Stromal cell of bone marrow (primary cell): ENCODE measurements at places on chromosomes 2 and 18.

GRCh38 chr18:57559314-57559713, 27.2 kb downstream of the FECH start:
- peak; percentile 14 for DNase-seq

DNA sequence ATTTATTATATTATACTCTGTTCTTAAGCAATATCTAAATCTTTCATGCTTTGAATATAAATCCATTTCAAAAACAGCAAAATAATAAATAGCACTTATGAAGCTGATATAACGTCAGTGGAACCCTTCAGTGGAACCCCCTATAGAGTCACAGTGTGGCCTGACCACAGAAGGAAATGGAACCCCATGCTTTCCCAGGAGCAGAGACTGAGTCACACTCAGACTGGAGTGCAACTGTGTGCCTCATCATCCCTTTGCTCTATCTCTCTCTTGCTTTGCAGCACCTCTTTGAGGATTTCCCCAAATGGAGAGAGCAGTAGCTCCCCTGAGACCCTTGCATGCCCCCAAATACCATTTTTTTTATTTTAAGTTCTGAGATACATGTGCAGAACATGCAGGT, 13.1 kb downstream of the NXPH2 start:
- DNase-seq: no peak

DNA sequence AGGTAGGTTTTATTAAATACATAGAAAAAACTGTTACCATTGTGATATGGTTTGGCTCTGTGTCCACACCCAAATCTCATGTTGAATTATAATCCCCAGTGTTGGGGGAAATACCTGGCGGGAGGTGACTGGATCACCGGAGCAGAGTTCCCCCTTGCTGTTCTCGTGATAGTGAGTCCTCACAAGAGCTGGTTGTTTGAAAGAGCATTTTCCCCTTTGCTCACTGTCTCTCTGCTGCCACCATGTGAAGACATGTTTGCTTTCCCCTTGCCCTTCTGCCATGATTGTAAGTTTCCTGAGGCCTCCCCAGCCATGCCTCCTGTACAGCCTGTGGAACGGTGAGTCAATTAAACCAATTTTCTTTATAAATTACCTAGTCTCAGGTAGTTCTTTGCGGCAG, 352.7 kb upstream of the SLC39A10 start:
- DNase-seq: no peak

DNA sequence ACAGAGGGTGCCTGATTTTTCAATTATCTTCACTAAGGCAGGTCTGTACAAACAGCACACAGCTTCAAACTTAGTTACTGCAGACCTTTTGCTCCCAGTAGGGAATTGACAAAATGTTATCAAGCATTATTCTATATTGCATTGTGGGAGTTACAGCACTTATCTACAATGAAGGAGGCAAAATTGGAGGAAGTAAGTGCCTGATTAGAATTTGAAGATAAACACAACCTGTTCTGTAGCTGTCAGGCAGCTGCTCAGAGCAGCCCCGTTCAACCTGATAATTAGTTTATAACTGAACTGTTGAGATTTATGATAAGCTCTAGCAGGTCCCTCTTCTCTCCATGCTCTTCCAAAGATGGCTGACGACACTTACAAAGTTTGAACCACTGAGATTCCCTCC, 364.4 kb upstream of the CYRIA start:
- DNase-seq: no peak

DNA sequence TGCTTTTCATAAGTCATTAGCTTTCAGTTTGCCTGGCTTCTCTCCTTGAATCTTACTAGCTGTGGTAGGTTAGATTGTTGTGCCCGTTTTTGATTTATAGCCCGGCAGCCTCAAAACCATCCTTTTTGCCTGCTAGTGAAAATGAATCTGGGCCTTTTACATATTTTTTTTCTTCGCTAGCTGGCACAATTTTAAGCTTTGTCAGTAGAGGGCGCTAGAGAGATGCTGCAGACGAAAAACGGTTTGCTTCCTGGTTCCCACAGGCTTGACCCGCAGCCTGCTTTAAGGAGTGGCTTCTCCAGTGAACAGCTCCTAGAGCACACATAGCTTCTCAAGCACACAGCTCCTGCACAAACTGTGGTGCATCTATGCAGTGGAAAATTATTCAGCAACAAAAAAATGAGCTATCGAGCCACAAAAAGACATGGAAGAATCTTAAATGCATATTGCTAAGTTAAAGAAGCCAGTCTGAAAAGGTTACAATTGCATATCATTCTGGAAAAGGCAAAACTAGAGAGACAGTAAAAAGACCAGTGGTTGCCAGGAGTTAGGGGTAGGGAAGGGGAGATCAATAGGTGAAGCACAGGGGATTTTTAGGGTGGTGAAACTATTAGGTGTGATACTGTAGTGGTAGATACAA, 47.9 kb downstream of the E2F6 start:
- no peak for DNase-seq

DNA sequence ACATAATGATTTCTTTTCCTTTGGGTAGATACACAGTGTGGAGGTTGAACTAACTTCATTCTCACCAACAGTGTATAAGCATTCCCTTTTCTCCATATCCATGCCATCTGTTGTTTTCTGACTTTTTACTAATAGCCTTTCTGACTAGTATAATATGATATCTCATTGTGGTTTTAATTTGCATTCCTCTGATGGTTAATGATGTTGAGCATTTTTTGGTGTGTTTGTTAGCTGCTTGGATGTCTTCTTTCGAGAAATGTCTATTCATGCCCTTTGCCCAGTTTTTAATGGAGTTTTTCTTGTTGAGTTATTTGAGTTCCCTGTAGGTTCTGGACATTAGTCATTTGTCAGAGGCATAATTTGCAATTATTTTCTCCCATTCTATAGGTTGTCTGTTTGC, 59.8 kb downstream of the MARCHF4 start:
- no peak for DNase-seq

GRCh38 chr2:208074610-208075356, 49.5 kb upstream of the PLEKHM3 start:
- DNase-seq: no peak

GRCh38 chr2:10876394-10876793, 35.3 kb upstream of the KCNF1 start:
- no peak for DNase-seq

GRCh38 chr2:147232225-147232669, 612.6 kb upstream of the ACVR2A start:
- DNase-seq: no peak

DNA sequence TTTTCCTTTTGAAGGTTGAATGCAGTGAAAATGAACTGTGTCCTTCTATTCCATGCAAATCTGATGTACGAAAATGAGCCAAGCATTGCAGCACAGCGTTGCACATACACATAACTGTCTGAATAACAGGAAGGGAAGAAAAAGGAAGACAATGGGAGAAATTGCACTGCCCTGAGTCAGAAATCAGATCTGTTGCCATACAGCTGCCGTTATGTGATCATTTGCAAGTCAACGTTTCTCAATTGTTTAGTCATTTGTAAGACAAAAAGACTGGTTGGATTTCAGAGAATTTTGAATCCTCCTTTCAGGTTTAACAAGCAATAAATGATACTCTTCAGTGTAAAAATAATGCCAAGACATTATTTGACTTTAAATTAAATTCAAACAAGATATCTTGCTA, 284.1 kb downstream of the DSEL start:
- DNase-seq: peak; percentile 44

DNA sequence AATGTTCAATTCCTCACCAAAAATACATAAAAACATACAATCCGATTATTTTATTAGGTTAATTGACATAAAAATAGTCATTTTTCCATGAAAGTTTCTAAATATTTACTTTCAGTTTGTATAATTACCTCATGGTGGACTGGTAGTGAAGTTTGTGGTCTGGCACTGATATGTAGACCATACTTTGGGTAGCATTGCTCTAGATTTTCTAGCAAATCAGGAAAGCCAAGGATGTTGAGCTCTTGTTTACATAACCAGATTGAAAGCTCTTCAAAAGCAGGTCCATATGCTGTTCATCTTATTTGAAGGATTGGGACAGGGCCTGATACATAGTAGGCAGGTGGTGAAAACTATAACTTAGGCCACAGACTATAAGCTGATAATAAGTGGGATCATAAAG, 61.8 kb downstream of the COMMD1 start:
- DNase-seq: no peak

DNA sequence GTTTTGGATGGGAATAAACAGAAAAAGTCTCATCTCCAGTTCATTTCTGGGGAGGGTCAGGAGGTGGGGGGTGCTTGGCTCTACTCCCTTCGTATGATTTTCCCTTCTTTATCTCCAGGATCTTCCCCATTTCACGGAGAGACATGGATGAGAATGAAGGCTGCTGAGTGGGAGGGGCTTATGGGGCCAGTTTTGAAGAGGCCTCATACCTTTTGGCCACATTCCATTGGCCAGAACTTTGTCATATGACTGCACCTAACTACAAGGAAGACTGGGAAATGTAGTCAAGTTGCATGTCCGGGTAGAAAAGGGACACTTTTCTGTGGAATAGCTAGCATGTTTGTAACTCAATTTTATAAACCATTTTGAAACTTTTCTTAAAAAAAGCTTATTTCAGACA, 117.6 kb downstream of the NEDD4L start:
- no peak for DNase-seq

GRCh38 chr2:161223139-161223732, 63.0 kb downstream of the TANK start:
- DNase-seq: peak; percentile 18

- DNase-seq: no peak
Observed at GRCh38 chr2:191957996-191958860, 111.3 kb upstream of the CAVIN2 start.

GRCh38 chr18:10670856-10671255, 145.0 kb downstream of the NAPG start:
- DNase-seq: no peak

- DNase-seq: no peak
Observed at GRCh38 chr2:26976237-26976636, 5.8 kb downstream of the MAPRE3 start.

DNA sequence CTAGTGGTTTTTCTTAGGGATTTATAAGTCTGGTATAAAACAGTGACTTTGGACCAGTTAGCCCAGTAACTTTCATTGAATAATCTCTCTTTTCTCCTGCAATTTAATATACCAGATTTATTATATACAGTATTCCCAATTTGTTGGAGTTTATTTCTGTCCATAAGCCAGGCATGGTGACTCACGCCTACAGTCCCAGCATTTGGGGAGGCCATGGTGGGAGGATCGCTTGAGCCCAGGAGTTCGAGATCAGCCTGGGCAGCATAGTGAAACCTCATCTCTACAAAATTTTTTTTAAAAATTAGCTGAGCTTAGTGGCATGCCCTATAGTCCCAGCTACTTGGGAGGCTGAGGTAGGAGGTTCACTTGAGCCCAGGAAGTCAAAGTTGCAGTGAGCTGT, 26.7 kb downstream of the CNNM4 start:
- no peak for DNase-seq

- DNase-seq: no peak
Observed at GRCh38 chr2:45965871-45966498, 314.5 kb downstream of the PRKCE start.

DNA sequence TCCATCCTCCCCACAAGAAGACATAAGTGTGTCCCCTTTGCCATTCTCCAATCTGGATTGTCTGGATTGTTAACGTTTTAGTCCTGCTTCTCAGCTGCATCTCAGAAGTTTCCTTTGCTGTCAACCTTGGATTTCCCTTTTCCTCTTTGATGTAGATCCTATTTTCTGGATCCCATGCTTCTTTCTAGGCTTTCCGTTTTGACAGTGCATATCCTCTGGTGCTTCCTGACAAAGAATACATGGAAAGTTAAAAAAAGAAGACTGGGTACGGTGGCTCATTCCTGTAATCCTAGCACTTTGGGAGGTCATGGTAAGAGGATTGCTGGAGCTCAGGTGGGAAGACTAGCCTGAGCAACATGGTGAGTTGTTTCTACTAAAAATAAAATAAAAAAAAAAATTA, 26.8 kb downstream of the ABI2 start:
- no peak for DNase-seq

- DNase-seq: no peak
Observed at GRCh38 chr2:48233005-48233404, 296.9 kb upstream of the STON1 start.

DNA sequence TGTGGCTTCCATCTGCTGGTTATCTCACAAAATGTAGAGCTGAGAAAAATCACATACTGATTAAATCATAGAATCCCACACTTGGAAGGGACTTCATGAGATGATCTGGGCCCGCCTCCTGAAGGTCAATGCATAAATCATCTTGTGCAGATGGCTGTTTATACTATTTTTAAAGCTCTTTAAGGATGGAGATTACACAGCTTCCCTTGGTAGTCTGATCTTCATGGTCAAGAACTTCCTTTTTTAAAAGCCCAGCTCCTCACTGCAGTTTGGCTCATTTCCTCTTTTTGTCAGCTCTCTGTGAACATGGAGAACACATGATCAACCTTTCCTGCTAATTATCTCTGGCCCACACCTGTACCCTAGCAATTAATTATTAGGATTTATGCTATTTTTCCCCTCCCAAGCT, 25.9 kb downstream of the GCG start:
- DNase-seq: no peak

DNA sequence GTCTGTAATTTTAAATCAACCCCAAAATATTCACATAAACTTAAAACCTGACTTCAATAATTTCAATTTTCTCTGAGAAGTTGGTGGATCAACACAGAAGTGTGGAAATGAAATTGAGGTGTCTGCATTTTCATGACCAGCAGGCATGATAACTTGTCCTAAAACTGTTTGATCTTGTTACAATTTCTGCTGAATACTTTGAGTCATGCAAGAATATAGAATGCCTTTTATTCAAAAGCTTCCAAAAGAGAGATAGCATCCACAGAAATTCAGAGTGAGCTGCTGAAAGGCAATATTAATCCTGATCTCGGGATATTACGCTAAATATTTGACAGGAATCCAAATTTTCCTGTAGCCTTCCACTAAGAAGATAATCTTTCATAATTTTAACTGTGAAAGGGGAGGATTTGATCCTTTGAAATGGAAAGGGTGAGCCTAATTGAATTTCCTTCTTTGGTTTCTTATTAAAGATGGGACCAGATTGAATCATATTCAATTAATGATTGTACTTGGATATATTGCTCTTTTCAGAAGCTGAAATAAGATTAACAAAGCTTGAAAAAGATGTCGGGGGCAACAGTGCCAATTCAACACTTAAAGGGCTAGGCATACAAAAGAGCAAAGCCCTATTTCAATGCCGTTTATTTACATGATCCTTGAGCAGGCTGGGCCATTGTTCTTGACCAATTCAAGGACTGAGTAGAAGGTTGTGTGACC, 129.3 kb downstream of the NCKAP5 start:
- no peak for DNase-seq

- DNase-seq: no peak
Observed at GRCh38 chr2:185984670-185985069, 246.1 kb downstream of the FSIP2 start.

DNA sequence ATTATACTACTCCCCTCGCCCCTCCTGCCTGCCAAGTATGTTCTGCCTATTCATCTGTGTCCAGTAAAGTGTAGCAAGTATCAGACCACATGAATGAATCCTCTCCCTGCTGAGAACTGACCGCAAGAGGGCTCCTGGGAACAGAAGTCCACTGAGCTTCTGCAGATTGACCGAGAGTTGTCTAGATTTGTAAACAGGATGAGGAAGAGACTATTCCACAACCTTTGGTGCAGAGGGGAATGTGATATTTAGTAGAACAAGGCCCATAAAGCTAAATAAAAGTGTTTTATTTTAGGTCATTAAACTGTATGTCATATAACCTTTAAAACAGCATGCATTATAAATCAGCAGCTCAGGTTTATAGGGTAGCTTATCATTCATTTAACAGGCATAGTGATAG, 377.0 kb downstream of the DCC start:
- DNase-seq: peak; percentile 2
